Sigmoid colon (tissue), 7 donors: ENCODE measurements at places on chromosomes 3 and 15. TPM values are rescaled to one million over a fixed set of nuclear protein-coding genes. Genes with fewer than 3 reads are reported as not detected.

GOLGA6C gene
- not detected for total RNA-seq

GABRR3 gene
- total RNA-seq, result not detected

DNA sequence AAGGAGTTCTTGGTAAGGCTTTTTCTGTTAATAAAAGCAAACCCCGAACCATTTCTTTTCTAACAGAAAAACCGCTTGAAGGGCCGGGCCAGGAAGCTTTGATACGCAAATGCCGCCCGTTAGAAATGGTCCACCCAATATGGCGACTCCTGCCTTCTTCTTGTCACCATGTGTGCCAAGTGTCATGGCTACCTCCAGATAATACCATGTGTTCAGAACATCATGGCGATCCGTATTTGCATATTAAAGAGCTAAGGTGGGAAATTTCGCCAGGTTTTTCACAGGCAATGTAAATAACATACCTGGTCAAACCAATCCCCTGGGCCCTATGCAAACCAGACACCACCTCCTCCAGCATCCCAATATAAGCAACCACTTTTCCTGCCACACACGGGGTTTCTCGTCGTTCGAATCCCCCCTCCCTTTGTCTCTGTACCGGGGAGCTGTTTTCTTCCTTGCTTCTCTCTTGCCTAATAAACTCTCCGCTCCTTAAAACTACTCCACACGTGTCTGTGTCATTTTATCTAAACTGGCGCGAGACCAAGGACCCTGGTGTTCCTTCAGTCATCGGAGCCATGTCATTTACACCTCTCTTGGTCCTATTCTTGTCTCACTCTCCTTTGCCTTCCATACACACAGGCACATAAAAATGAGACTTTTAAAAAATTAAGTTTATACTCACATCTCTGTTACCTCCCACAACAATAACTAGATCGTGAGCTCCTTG lies 34.5 kb downstream of the NCEH1 start:
- no peak overlapping the region for H3K4me3 ChIP-seq
- no peaks in the 10 kb centered on the region for H3K36me3 ChIP-seq
- peaks cover 29% of the 10 kb centered on the region for H3K4me1 ChIP-seq
- no peaks in the 10 kb centered on the region for H3K27me3 ChIP-seq

- no peaks in the 10 kb centered on the region for H3K27me3 ChIP-seq
- no peak for DNase-seq
- H3K4me3 ChIP-seq, result no peak overlapping the region
- H3K36me3 ChIP-seq, result no peaks in the 10 kb centered on the region
These were observed 154.4 kb downstream of the PEX5L start for GRCh38 chr3:179882292-179882691.

- peaks cover 70% of the 10 kb centered on the region for H3K4me1 ChIP-seq
- no peaks in the 10 kb centered on the region for H3K36me3 ChIP-seq
- DNase-seq, result no peak
- no peaks in the 10 kb centered on the region for H3K27me3 ChIP-seq
- no peak overlapping the region for H3K4me3 ChIP-seq
These were observed 133.6 kb downstream of the GHSR start for GRCh38 chr3:172314591-172315160.

DNA sequence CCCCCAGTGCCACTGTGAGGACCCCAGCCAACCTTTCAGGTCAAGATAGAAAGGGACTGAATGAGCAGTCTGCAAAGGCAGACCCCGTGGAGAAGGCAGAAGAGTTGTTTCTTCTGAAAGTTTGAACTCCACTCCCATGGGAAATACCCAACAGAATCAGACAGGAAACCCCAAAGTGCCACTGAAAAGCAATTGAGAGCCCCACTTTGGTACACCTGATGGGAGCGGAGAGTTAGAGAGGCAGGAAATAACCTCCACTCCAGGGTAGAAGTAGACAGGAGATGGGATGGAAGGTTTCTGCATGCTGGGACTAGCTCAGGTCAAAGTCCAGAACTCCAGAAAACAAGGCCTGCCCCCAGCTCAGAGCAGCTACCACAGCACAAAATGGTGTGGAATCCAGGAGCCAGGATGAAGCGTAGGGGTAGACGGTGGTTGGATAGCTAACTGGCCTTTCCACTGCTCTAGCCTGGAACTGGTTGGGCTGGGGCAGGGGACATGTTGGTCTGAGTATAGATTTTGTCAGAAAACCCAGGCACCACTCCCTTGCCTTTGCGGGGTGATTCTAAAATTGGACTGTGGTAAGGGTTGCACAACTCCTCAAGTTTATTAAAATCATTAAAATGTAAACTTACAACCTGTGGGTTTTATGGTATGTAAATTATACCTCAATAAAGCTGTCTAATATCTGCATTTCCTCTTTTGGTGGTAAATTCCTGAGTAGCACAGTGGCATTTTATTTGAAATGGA lies 1.9 kb upstream of the RAB43 start:
- no peak for DNase-seq
- H3K27me3 ChIP-seq, result no peaks in the 10 kb centered on the region
- H3K27ac ChIP-seq, result peak overlapping the region; percentile 94
- no peak overlapping the region for H3K4me3 ChIP-seq

DNA sequence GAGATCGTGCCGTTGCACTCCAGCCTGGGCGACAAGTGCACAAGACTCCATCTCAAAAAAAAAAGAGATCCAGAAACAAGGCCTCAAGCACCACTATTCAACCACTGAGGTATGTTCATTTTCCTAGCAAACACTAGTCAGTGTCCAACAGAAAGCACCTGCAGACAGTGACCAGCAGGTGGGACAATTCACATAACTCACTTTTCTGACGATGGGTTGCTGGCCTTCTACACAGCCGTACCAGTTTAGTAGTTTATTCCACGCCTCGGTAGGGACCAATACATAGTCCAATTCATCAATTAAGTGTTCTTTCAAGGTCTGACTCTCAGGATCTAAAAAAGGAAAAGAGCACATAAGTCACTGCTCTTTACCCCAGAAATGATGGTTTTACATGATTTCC lies 12.4 kb downstream of the USP4 start:
- H3K27me3 ChIP-seq, result no peaks in the 10 kb centered on the region
- H3K4me1 ChIP-seq, result no peaks in the 10 kb centered on the region
- H3K36me3 ChIP-seq, result peaks cover 32% of the 10 kb centered on the region
- no peak overlapping the region for H3K27ac ChIP-seq
- no peak for DNase-seq
- H3K4me3 ChIP-seq, result no peak overlapping the region
